ENCODE measurements at places on chromosomes 12 and 14.

GRCh38 chr12:132827763-132828703 is 636 bp downstream of the GOLGA3 start:
- DNase-seq = no peak

- no peak for DNase-seq
These were observed 448.7 kb upstream of the OR4E1 start for GRCh38 chr14:22122227-22122818.

- no peak for DNase-seq
These were observed 241.4 kb downstream of the PHLDA1 start for GRCh38 chr12:75790219-75790618.

DNA sequence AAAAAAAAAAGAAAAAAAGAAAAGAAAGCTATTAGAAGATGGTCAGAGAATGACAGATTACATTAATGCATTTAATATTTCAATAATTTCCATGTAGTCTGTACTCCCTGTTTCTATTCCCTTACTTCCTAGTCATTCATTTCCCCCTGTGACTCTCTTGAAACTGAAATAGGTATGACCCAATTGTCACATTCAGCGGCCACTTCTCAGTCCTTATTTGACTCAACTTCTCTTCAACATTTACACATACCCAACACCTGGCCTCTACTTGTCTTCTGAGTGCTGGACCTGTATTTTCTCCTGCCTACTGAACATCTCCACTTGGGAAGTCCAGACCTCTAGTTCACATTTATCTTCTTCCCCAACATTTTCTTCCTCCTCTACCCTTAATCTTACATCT is 7.2 kb downstream of the EEA1 start:
- DNase-seq = no peak

GRCh38 chr14:51653079-51653774 is 1.5 kb downstream of the FRMD6 start:
- DNase-seq = no peak

- no peak for DNase-seq
These were observed 37.9 kb downstream of the TSPAN9 start for GRCh38 chr12:3115078-3115477.

DNA sequence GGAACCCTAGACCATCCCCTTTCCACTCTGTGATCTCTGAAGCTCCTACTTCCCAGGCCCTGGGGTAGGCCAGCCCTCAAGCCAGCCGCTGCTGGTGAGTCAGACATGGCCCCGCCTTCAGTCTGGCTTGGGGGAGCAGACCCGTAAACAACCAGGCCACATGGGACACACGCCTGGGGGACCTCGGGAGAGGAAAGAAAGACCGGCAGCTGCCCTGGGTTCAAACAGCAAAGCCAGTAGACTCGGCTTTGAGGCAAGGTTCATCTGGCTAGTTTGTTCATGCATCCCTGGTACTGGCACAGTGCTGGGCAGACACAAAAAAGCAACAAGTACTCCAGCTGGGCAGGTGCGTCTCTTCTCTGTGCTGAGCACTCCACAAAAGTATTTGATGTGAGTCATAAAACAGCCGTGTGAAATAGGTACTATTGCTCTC is 101.9 kb downstream of the SETD3 start:
- DNase-seq = no peak

DNA sequence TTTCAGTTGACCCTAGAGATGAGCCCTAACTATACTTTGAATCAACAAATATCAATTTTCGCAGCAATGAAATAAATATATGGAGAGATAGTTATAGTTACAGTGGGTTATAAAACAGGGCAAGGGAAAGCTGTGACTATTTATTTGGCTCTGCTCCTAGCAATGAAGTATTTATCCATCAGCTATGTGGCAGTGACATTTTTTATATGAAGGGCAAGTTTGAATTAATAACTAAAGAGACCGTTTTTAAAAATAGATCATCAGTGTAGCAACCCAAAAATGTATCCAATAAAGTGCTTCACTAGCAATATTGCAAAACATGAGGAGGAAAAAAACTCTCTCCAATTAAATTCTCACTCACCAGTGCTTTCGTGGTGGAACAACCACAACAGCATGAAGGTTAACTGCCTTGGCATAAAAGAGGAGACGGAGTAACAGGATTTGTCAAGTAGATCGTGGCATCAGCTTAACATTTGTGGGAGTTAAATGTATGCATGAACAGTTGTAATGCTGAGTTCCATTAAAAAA is 58.1 kb upstream of the NUDT4 start:
- DNase-seq = no peak

DNA sequence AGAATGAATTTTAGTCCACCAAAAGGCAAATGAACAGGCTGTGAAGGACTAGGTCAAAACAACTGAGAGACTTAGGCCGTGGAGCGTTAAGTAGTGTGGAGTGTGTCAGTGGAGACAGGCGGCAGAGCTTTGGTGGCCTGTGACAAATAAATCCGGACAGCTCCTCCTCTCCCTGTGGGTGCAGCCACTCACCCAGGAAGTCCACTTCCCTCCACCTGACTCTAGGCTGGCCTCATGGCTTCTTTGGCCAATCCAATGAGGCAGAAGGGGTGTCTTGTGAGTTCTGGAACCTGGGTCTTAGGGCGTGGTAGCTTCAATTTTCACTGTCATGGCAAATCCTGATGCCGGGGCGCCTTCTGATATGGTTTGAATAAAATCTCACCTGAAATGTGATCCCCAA is 180.9 kb upstream of the C14orf180 start:
- no peak for DNase-seq

GRCh38 chr12:10031321-10031720 is 839 bp downstream of the CLEC9A start:
- no peak for DNase-seq

GRCh38 chr14:51849097-51849496 is 11.3 kb upstream of the GNG2 start:
- DNase-seq = no peak

- DNase-seq = no peak
These were observed 106.7 kb downstream of the ANO4 start for GRCh38 chr12:100901266-100901665.

DNA sequence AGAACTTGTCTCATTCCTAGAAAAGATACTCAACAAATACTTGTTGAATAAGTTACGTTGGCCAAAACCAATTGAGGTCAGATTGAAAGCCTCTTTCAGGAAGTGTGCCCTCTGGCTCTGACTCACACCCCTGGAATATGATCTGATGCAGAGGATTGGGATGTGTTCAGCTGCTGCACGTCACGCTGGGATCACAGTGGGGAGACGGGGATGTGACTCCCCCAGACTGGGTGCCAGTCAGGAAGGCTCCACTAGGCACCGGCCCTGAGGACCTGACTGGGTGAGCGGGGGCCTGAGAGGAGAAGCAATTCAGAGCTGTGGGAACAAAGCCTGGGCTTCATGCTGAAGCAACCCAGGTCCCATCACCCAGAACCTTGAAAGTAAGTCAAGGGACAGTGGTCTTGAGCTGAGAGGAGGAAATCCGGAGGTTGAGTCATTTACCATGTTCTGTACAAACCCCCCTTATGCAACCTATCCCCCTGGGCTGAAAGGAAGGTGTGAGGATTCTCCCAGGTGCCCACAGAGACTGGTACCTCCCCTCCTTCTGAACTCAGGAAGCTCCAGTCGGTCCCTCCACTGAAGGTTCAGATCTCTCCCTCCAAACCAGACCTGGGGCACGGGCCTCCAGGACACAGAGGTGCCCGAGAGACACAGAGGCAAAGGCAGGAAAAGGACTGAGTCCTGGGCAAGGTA is 3.9 kb downstream of the CEBPE start:
- DNase-seq = no peak

GRCh38 chr12:132837693-132838409 is 9.2 kb upstream of the GOLGA3 start:
- no peak for DNase-seq

DNA sequence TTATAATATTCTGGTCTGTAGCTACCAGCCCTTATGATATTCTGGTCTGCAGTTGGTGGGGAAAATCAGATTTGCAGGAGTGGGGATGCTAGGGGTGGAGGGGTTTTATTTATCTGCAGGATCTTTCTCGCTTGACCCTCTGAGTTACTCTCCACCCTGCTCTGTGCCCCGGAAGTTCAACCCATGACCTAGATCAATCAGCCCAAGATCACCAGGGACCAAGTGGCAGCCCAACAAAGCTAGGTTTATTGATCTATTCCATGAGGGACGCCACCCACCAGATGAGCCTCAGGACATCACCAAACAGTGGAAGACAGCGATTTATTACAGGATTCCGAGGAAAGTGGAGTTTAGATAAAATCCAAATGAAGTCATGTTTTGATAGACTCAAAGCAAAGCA is 25.8 kb upstream of the C12orf76 start:
- peak; percentile 58 for DNase-seq

- no peak for DNase-seq
These were observed 73.4 kb upstream of the EEA1 start for GRCh38 chr12:93002293-93003054.

DNA sequence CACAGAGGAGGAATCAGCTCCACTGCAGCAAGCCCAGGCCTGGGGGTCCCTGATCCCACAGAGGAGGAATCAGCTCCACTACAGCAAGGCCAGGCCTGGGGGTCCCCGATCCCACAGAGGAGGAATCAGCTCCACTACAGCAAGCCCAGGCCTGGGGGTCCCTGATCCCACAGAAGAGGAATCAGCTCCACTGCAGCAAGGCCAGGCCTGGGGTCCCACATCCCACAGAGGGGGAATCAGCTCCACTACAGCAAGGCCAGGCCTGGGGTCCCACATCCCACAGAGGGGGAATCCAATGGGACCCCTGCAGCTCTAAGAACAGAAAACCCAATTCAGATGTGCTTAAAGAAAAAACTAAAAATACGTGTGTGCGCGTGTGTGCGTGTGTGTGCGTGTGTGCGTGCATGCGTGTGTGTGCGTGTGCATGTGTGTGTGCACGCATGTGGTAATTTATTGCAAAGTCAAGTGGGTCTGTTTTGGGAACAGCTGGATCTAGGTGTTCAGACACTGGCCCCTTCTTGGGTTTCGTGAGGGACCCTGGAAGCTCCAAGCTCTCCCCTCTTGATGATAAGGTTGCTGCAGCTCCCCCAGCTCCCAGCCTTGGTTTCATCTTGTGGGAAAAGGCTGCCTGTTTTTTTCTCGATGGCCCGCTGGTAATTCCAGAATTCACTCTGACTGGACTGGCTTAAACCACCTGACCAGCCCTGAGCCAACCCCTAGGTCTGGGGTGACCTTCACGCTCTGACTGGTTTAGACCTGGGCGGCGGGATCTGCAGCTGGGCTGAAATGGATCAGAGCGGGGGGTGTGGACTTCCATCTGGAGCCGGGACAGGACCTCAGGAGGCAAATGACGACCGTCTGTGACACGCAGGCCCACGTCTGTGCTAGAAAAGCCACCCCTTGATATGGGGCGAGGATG is 47.1 kb downstream of the GALNT9 start:
- DNase-seq = no peak

GRCh38 chr12:106282457-106283097 is 20.0 kb upstream of the TCP11L2 start:
- no peak for DNase-seq

GRCh38 chr14:51657762-51658161 is 6.1 kb downstream of the FRMD6 start:
- no peak for DNase-seq

DNA sequence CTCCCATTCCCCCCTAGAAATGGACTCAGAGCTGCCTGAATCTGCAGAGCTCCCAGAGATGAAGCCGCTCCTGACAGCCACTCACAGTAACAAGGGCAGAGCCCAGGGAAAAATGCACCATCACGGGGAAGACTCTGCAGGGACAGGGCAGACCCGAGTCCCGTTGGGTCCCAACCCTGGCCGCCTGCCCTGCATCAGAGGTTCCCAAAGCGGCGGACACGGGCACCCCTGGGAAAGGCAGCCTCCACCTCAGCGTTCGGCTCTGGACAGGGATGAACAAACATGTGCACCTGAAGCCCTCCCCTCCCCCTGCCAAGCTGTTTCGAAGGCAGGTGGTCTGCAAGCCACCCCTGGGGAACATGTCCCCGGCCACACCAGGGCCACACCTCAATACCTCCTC is 320.4 kb downstream of the ADGRD1 start:
- no peak for DNase-seq

- no peak for DNase-seq
These were observed 4.0 kb downstream of the MYL2 start for GRCh38 chr12:110916295-110916875.

DNA sequence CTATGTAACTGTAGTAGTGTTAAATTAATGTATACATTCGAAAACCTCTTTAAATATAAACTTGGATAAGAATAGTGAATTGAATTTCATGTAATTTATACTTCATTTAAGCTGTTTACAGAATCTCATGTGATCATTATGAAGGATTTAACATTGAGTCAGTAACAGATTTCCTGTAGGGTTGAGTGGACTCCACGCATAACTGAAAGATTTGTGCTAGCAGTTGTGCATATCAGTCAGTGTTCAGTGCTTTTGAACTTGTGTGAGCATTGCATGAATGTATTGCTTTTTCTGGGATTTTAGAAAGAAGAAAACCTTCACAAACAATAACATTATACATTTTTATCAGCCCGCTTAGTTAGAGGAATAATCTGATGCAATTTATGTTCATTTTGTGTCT is 1435.3 kb downstream of the LRFN5 start:
- no peak for DNase-seq

DNA sequence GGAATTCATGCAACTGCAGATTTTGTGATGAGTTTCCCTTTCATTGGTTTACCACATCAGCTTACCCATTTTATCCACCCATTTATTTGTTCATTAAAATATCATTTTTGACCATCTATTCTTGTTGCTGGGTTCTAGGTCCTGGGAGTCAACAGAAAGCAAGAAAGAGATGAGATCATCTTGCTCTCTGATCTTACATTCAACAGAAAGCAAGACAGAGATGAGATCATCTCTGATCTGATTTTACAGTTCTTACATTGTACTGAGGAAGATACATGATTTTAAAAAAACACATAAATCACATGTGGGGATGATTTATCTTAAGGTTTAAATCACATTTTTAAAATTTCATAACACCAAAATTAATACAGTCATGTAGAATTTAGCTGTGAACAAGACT is 2.3 kb downstream of the TAS2R46 start:
- DNase-seq = no peak

DNA sequence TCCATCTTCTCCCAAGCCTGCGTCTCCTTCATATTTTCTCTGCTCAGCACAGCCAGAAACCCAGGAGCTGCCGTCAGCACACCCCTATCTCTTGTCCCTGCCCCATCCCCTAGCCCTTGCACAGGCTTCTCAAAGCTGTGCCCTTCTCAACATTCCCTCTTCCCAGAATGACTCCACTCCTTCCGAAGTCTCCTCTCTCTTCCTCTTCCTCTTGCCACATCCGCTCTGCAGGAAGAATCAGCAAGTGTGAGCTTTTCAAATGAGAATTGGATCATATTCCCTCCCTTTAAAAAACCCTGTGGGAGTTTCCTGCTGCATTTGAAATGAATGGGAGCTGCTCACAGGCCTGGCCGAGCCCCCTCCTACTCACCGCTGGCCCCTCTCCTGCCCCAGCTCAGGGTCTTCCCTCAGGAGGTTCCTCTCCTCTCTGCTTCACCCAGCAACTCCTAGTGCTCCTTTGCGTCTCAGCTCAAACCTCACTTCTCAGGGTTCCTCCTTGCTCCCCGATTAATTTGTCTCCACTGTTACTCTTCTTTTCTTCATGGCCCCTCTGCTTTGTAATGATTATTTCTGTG is 528.5 kb upstream of the CCDC196 start:
- no peak for DNase-seq

- DNase-seq = peak; percentile 57
These were observed 53.3 kb downstream of the RBM19 start for GRCh38 chr12:113912760-113913329.
